ENCODE measurements at places on chromosomes 7 and 10.

DNA sequence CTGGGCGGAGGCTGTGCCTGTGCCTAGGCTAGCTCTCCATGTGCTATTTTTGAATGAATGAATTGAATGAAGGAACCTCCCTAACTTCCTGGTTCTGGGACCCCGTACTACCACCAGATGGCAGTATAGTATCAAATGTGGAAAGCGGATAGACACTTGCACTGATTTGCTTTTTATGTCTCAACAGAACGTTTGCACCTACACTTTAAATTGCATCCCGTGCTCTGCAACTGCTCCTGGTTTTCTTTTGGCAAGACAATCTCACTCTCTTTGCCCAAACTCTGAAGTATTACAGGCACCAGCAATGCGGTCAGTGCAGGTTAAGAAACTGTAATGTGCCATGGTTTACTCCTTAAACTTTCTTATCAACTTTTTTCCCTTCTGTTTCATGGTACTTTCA, 6.5 kb downstream of the FZD8 start:
- H3K4me3 ChIP-seq = no peak overlapping the region
- no peaks in the 10 kb centered on the region for H3K27me3 ChIP-seq
- DNase-seq = no peak
- H3K36me3 ChIP-seq = no peaks in the 10 kb centered on the region

DNA sequence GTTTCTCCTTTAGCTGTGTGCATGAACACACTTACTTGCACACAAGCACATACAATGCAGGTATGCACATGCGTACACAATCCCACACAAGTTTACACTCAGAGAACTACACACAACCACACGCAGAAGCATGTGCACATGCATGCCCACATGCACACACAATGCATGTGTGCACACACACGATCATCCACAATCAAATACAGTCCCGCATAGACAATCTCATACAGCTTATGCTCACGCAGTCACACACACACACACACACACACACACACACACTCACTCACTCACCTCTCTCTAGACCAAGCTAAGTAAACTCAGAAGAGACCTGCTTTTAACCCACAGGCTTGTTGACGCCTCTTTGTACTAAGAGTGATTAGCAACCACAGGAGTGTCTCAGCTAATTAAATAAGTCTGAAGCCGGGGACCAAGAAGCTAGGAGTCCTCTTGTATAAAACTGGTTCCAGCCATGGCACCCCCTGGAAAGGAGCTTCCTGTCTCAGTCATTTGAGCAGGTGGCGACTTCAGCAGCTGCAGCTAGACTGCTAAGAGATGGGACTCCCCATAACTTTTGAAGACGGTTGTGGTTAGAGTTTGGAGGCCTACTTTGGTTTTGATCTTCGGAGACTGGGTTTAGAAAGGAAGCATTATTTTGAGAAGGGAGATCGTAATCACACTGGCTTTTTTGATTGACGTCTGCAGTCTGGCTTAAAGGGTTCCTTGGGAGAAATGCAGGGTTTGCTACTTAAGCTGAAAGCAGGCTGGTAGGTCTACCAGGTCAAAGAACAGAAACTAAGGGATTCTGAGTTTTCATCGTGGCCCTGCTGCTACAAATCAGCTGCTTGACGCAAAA, 82.3 kb upstream of the ADRB1 start:
- H3K27ac ChIP-seq = no peak overlapping the region
- DNase-seq = no peak
- no peaks in the 10 kb centered on the region for H3K36me3 ChIP-seq

- H3K4me3 ChIP-seq = no peak overlapping the region
- peak; percentile 81 for DNase-seq
- no peaks in the 10 kb centered on the region for H3K4me1 ChIP-seq
- no peaks in the 10 kb centered on the region for H3K36me3 ChIP-seq
- no peak overlapping the region for H3K27ac ChIP-seq
- no peaks in the 10 kb centered on the region for H3K27me3 ChIP-seq
Measured at GRCh38 chr7:85023066-85023712, 163.7 kb downstream of the SEMA3D start.

GRCh38 chr10:87847550-87847949, 15.8 kb downstream of the KLLN start:
- no peaks in the 10 kb centered on the region for H3K36me3 ChIP-seq
- DNase-seq = no peak
- H3K4me3 ChIP-seq = no peak overlapping the region
- H3K4me1 ChIP-seq = no peaks in the 10 kb centered on the region
- no peak overlapping the region for H3K27ac ChIP-seq

- no peak overlapping the region for H3K27ac ChIP-seq
- H3K4me1 ChIP-seq = peaks cover 34% of the 10 kb centered on the region
- H3K4me3 ChIP-seq = no peak overlapping the region
- DNase-seq = no peak
Measured at GRCh38 chr7:32536585-32536984, 41.3 kb downstream of the AVL9 start.

DNA sequence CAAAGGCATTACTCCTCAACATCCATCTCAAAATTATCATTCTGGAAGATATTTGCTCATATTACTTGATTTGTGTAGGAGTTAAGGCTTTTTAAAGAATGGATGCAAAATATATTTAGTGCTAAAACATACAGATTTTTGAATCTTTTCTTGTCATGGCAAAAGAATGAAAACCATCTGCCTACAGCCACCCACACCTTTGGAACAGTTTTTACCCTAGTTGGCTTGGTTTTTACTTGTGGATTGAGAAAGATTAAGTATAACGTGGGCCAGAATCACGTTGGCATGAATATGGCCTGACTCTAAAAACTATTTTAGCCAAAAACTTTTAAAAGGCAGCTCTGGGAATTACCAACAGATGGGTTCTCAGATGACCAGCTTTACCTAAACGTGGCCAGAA, 128.2 kb downstream of the SPAG6 start:
- no peak for DNase-seq
- H3K4me3 ChIP-seq = no peak overlapping the region
- H3K27ac ChIP-seq = no peak overlapping the region
- no peaks in the 10 kb centered on the region for H3K27me3 ChIP-seq
- H3K4me1 ChIP-seq = no peaks in the 10 kb centered on the region

- DNase-seq = no peak
- peaks cover 10% of the 10 kb centered on the region for H3K36me3 ChIP-seq
- H3K4me3 ChIP-seq = no peak overlapping the region
Measured at GRCh38 chr10:95640891-95641315, 15.6 kb downstream of the ALDH18A1 start.

DNA sequence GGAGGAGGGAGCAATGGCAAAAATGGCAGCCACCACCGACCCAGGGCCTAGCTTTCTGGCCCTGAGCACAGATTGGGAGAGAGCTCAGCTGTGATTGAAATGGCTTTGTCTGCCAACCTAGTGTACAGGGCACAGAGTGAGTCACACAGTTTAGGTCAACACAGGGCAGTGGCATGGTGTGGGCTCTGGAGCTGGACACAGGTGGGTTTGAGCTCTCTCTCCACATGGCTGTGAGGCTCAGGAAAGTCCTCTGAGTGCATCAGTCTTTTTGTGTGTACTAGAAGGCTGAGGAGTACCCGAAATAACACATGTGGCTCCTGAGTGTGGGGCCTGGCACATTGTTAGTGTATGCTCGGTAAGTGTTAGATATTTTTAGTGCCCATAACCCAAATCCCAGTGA, 60.2 kb upstream of the LOXL4 start:
- no peak overlapping the region for H3K4me3 ChIP-seq
- DNase-seq = no peak
- no peaks in the 10 kb centered on the region for H3K36me3 ChIP-seq
- H3K27me3 ChIP-seq = no peaks in the 10 kb centered on the region
- H3K27ac ChIP-seq = no peak overlapping the region

- H3K27ac ChIP-seq = no peak overlapping the region
- H3K36me3 ChIP-seq = no peaks in the 10 kb centered on the region
- no peaks in the 10 kb centered on the region for H3K4me1 ChIP-seq
- DNase-seq = no peak
Measured at GRCh38 chr7:42913591-42913990, 1.7 kb upstream of the C7orf25 start.

DNA sequence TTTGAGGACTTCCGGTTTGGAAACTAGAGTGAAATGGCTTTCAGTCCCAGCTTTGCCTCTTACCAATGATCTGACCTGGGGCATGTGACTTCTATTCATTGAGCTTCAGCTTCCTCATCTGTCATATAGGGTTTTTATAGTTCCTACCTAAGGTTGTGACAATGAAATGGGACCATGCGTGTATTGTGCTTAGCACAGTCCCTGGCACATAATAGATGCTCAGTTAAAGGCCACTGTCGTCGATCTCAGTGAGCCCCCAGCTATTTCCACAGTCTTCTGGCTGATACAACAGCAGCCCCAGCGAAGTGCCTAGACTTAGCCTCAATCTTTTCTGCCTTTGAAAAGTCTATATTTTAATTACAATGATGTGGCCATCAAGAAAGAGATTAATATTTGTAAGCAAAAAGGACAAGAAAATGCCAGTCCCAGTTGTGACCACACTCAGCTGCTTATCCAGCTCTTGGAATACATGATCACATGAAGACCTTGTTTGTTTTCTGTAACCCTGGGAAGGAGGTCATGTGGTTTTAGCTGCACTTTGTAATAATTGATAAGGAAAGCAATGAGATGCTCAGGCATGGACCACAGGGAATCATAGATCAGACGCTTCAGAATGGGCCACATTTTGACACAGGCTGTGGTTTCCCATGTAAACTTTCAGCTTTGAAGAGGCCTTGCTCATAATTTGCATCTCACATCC, 44.6 kb downstream of the VWA2 start:
- no peaks in the 10 kb centered on the region for H3K36me3 ChIP-seq
- no peak for DNase-seq
- H3K27ac ChIP-seq = no peak overlapping the region
- no peaks in the 10 kb centered on the region for H3K27me3 ChIP-seq

GRCh38 chr7:134448356-134449229, 10.3 kb downstream of the AKR1B1 start:
- no peak overlapping the region for H3K27ac ChIP-seq
- H3K36me3 ChIP-seq = peaks cover 35% of the 10 kb centered on the region
- no peak overlapping the region for H3K4me3 ChIP-seq
- DNase-seq = no peak
- no peaks in the 10 kb centered on the region for H3K27me3 ChIP-seq

- H3K4me1 ChIP-seq = no peaks in the 10 kb centered on the region
- no peak for DNase-seq
- H3K27ac ChIP-seq = no peak overlapping the region
- no peak overlapping the region for H3K4me3 ChIP-seq
Measured at GRCh38 chr7:13091974-13092707, 404.7 kb downstream of the ARL4A start.

DNA sequence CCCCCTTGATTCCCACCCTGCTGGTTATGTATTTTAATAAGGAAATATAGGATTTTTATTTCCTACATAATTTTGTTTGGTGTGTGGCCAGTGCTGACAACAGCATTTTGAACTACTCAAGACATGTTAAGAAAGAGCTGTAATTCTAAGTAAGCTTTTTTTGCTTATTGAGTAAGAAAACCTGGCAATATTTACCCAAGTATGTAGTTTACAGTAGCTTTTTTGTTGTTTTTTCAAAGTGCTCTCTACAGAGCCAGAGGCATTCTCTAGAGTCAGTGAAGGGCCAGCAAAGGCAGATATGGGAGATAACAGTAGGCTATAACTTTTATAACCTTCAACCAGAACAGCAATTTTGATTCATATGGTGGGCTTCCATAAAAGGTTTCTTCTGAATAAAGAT, 63.2 kb upstream of the TMEM168 start:
- H3K4me1 ChIP-seq = no peaks in the 10 kb centered on the region
- H3K27ac ChIP-seq = no peak overlapping the region
- H3K4me3 ChIP-seq = no peak overlapping the region
- no peaks in the 10 kb centered on the region for H3K36me3 ChIP-seq
- H3K27me3 ChIP-seq = no peaks in the 10 kb centered on the region

- H3K27ac ChIP-seq = no peak overlapping the region
- peaks cover 60% of the 10 kb centered on the region for H3K27me3 ChIP-seq
- H3K4me1 ChIP-seq = no peaks in the 10 kb centered on the region
- H3K4me3 ChIP-seq = no peak overlapping the region
- no peak for DNase-seq
- H3K36me3 ChIP-seq = no peaks in the 10 kb centered on the region
Measured at GRCh38 chr10:99331207-99331803, 2.1 kb downstream of the CNNM1 start.

DNA sequence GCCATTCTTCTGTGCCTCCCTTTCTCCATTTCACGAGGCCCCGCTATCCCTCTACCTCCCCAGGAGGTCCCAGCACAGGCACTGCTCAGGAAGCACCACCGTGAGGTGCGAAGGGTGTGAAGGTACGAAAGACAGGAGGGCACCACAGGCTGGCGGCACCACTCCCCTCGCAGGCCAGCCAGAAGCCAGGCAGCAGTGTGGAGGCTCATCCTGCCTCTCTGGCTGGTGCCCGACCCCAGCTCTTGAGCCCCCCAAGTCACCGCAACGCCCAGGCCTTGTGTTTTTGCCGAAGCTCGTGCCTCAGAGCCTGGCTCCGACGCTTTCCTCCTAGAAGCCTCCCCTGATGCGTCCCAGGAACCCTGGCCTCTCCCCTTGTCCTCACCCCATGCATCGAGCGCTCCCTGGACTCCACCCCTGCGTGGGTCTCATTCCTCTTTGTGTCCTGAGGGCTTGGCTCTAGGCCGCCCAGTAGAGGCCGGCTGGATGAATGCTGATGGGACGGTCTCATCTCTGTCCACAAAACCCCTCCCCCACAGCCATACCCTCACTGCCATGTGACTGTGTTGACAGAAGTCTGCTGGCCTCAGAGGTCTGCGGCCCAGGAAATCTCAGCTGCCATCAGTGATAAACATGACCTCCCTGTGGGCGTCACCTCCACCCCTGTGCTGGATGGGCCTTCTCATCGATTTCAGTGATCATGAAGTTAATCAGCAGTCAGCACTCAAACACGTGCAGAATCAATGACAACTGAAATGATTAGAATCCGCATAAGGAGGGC, 19.3 kb downstream of the BRI3 start:
- no peaks in the 10 kb centered on the region for H3K27me3 ChIP-seq
- no peak for DNase-seq
- no peaks in the 10 kb centered on the region for H3K36me3 ChIP-seq
- H3K27ac ChIP-seq = no peak overlapping the region

- H3K36me3 ChIP-seq = no peaks in the 10 kb centered on the region
- no peaks in the 10 kb centered on the region for H3K27me3 ChIP-seq
- H3K4me3 ChIP-seq = no peak overlapping the region
Measured at GRCh38 chr7:90726120-90726519, 130.0 kb downstream of the CDK14 start.

GRCh38 chr7:135894816-135895215, 82.3 kb downstream of the MTPN start:
- no peaks in the 10 kb centered on the region for H3K4me1 ChIP-seq
- no peak overlapping the region for H3K4me3 ChIP-seq
- no peak overlapping the region for H3K27ac ChIP-seq
- DNase-seq = no peak

- H3K4me3 ChIP-seq = no peak overlapping the region
- no peak for DNase-seq
- H3K27me3 ChIP-seq = no peaks in the 10 kb centered on the region
Measured at GRCh38 chr10:120688928-120689327, 162.2 kb upstream of the WDR11 start.

DNA sequence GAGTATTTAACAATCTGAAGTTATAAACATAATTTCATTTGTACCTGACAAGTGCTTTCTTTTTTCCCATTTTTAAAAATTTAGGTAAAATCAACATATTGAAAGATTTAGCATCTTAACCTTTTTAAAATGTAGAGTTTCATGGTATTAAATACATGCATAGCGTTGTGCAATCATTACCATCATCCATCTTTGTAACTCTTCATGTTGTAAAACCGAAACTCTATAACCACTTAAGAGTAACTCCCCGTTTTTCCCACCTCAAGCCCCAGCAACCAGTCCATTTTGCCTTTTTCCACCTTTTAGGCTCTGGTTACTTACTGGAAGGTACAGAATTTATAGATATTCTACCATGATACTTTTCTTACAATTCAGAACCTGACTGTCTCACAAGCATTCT, 892.5 kb downstream of the DNAJB9 start:
- no peaks in the 10 kb centered on the region for H3K36me3 ChIP-seq
- H3K27ac ChIP-seq = no peak overlapping the region
- no peaks in the 10 kb centered on the region for H3K4me1 ChIP-seq
- H3K27me3 ChIP-seq = no peaks in the 10 kb centered on the region
